ENCODE measurements at places on chromosomes 2 and 18. TPM values are rescaled to one million over a fixed set of nuclear protein-coding genes. Genes with fewer than 3 reads are reported as not detected.
A peak's percentile ranks its signal among the peaks of the same experiment; 100 is the strongest.

GRCh38 chr2:185567196-185567595 is 171.4 kb upstream of the FSIP2 start:
- no peak for DNase-seq

- DNase-seq: no peak
Observed at GRCh38 chr18:28059861-28060260, 117.1 kb downstream of the CDH2 start.

DNA sequence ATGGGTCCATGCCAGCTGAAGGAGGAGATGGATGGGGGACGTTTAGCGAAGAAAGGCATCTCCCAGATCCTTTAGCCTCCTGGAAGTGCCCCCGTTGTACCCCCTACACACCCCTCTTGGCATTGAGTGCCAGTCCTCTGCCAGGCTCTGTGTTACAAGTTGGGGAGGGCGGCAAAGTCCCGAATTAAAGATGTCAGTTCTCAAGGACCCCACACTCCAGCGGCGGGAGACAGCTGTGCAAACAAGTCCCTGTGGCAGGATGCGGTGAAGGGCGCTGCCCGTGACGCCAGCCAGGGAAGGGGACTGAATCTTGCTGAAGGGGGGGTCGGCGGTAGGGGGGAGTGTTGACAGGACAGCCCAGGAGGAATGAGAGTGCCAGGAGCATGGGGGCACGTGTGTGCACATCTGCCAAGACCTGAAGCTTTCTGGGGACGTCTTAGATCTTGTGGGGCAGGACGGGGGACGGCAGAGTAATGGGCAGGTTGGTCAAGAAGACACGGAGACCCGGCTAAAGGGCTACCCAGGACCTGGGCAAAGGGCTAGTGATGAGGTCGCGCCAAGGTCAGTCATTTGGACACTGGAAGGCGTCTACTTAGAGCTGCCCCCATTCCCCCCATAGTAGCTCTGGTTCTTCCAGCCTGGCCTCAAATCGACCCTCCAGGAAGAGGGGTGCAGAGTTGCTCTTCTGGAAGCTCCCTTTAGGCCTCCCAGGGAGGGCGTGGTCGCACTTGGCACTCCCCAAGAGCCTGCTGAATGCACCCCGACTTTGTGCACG is 2.8 kb upstream of the CTDSP1 start:
- peak; percentile 65 for DNase-seq

DNA sequence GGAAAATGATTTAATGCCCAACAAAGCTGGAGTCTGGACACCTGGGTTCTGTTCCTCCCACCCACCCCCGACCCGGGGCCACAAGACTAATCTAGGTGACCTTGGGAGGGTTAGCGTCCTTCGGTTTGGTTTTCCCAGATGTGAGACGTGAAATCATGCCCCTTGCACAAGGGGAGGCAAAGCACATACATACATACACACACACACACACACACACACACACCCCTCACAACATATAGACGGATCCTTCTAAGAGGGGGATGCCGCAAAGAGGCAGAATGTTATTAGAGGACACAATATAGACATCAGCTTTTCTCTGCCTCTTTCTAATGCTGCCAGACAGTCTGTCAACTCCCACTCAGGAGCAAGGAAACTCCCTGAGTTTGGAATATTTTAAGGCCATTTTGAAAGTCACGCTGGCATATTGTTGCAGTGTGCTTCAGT is 616 bp upstream of the RBMS1 start:
- DNase-seq: no peak

GRCh38 chr18:55338978-55339650 is 248.9 kb downstream of the TCF4 start:
- no peak for DNase-seq

Gene LANCL1
- 22.5 TPM for total RNA-seq

Measured in thymus (tissue), 14 donors.